ENCODE measurements at places on chromosomes 3 and 15.

DNA sequence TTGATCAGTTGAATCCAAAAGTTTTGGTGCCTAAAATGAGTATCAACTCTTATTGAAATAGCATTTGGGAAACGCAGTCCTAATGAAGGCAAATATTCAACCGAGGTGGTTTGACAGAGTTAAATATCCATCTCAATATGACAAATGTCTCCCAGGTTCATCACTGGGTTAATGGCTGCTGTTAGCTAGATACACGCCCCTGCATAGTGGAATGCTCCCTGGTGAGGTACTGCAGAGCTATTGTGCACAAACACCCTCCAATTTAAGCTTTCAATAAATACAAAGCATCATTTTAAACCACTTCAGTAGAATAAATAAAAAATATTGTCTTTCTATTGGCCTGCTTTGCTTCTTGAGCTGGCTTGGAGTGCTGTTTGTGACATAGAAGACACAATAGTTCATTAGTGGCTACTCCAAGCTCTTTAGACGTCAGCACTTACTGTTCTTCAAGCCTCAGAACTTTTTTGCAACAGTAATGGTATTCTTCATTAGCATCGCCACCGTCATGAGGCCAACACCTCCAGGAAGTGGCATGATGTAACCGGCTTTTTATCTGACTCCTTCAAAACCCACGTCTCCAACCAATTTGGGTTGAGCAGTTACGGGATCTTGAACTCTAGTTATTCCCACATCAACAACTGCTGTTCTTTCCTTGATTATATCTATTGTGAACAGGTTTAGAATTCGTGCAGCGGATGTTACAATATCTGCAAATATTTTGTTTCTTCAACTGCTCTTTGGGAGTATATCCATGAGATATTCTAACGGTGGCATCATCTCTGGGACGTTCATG lies 1159.6 kb upstream of the EPHA6 start:
- DNase-seq = peak; percentile 93

- no peak for DNase-seq
Measured at GRCh38 chr15:31468911-31469785, 142.5 kb downstream of the KLF13 start.

- peak; percentile 22 for DNase-seq
Measured at GRCh38 chr3:193851941-193852674, 259.1 kb downstream of the OPA1 start.

- DNase-seq = no peak
Measured at GRCh38 chr3:49519916-49520385, 34.3 kb upstream of the BSN start.

- no peak for DNase-seq
Measured at GRCh38 chr3:63022114-63022513, 146.9 kb upstream of the CADPS start.

DNA sequence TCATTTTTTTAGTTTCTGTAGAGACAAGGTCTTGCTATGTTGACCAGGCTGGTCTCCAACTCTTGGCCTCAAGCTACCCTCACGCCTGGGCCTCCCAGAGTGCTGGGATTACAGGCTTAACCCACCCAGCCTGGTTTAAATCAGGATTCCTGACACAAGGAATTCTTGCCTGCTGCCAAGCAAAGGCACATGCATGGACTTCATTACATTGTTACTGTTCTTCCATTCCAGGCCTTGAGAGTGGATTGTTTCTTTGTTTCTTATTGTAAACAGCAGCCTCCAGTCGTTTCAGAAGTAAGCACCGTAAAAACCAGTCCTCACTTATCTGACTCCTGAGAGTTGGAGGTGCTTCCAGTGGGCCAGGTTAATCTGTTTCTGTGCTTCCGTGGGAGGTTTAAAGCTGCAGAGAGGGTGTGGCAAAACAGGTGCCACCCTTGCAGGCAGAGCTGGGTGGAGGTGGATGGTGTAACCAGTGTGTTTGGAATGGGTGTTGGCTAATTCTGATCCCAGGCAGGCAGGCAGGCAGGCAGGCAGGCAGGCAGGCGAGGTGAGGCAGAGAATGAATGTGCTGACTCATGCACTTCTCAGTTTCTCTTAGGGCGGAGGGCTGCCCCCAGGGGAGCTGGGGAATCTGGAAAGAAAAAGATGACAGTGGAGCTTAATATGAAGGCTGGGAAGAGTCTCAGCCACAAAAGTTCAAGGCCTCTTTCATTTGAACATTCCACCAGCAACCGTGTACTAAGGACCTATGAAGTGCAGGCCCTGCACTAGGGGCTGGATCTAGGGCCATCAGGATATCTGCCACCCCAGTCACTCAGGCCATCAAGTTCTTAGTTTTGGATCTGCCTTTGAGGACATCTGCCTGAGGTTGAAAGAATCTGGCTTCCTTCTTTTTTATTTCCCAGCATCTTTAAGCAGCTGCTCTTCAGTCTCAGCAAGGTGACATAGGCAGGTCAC lies 37.0 kb upstream of the CDCP1 start:
- peak; percentile 34 for DNase-seq

Data from ACHN (cell line).